ENCODE measurements at places on chromosomes 4 and X. TPM values are rescaled to one million over a fixed set of nuclear protein-coding genes. Genes with fewer than 3 reads are reported as not detected.

DNA sequence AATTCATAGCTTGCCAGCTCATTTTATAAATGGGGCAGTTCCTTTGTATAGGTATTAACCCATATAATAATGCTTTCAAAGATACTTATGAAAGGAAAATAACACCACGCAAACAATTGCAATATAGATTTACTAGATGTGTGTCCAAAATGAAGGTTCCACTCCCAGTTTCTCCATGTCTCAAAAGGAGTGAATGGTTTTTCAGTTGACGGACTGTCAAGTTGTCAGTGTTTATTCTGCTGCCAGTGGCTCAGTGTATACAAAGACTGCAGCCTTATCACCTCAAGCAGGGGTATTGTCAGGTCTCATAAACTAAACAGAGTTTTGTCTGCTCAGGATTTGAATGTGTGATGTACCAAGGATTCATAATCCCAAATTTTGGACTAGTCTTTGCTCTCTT, 585.3 kb upstream of the ATOH1 start:
- DNase-seq = no peak

DNA sequence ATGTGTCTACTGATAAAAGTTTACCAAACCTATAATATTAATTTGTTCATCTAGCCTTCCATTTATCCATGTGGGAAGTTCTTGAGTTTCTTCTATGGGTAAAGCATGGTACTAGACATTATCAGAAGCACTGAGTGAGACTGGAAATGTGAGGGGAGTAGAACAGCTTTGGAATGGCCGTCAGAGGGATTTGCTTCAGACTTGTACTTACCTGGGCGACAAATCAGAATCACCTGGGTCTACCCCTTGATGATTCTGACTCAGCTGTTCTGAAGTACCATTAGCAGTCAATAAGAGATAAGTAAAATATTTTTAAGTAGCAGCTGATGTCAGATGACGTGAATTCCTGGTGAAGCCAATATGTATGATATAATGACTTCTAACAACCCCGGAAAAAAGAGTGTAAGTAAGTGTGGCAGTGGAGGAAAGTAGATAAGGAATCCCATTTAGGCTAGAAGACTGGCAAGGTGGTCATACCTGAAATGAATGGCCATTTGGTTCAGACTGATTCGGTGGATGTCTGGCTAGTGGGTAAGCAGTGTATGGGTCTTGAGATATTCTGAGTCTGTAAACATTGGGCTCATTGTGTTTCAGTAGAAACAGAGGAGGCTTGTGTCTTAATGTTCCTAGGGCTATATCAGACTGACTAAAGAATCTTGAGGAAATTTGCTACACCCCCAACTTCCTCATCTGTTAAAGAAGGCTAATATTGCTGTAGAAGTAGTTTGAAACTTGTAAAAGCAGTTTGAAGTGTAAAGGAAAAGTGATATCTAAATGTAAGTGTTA, 409.2 kb downstream of the NKX6-1 start:
- no peak for DNase-seq

DNA sequence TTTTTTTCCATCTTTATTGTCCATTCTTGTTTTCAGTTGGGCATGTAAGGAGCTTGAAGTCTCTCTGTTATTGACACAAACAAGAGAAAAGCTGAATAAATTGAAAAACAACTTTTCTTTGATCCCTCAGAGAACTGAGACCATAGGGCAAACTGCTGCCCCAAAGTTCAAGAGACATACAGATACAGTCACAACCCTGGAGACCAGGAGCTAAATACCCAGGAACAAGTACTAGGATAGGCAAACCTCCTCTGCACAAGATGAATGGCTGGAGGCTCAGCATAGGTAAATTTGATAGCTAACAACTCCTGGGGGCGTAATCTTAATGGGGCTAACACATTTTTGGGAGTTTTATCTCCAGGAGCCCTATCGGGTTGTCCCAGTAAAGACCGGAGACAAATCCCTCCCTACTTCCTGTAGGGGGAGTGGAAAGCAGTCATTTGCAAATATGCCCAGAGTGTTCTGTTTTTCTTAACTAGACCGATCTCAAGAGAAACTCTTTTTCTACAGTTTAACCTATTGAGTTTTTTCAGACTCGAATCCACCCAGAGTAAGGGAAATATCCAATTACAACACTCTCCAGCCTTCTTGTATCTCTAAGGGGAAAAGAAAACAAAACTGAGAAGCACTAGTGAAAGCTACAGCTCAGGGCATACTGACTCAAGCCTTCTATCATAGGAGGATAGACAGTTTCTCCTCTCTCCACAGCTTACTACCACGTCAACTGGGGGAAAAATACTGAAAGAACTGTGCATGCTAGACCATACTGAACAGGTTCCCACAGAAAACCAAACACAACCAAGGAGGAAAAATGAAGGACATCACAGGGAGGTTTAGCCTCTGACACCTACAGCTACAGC, 23.1 kb downstream of the MAGEA8 start:
- DNase-seq = no peak

DNA sequence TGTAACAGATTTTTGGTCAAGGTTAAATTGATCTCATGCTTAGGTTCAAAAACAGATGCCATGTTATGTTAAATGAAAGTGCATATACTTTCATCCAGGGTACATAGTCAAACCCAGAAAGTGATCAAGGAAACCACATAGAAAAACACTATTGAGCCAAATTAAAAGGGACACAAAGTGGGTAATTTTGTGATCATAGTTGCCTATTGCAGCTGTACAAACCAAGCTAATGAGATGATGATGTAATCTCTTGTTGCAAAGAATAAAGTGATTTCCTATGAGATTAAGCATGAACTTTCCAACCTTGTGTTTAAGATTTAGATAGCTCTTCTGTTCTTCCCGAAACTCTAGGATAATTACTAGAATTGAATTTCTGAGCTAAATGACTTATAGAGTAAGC, 20.2 kb upstream of the LIMCH1 start:
- DNase-seq = no peak

DNA sequence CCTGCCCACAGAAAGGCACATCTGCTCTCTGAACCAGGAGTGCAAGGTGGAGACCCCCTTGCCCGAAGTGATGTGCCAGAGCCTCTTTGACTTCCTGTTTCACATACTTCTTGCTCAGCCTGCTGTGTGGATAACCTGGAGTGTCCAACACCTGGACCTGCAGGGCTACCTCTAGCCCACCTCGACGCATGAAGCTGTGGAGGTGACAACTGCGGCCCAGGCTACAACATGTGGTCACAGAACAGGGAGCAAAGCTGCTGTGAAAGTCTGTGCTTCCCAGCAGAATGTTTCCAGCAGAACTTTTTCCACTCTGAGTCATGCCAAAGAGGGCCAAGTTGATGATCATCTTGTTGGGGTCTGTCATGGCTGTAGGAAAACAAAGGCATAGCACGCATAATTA, 1.5 kb downstream of the GIMD1 start:
- DNase-seq = no peak

GRCh38 chr4:140141210-140141835, 12.7 kb downstream of the MAML3 start:
- no peak for DNase-seq

DNA sequence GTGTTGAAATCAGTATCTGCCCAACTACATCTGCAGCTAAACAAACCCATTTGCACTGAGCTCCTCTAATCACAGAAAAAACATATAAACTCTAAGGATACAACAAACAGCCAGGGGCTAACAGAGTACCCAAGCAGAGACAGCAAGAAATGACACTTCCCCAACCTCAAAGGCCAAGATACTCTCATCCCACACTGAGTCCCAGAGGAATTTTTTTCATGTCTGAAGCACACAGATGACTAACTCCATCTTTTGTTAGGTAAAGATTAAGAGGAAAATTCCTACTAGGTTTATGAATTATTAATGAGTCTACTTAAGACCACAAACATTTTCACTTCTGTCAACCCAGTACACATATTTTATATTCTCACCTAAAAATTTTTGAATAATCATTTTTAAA, 31.6 kb downstream of the SEPSECS start:
- DNase-seq = no peak

DNA sequence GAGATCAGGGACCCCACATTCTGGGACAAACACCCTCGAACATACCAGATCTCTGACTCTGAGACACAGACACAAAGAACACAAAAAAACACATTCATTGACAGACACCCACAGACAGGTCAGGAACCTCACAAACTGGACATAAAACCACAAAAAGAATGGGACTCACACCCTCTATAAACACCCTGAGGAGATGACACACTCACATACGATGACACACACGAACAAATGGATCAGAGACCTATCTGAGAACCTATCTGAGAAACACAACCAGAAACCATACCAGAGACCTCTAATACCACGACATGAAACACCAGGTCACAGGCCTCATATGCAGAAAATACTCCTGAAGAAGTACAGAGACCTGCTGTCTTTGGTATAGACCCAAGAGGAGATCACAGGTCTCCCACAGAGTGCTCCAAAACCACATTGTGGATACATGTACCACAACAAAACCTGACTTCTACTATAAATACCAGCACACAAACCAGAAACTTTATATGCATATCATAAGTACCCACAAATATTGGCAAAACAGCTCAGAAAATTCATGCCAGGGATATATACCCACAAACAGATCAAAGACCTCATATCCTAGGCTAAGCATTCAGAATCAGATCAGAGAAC, 19.5 kb downstream of the SUV39H1 start:
- DNase-seq = no peak

GRCh38 chrX:154742613-154743012, 8.3 kb downstream of the GAB3 start:
- DNase-seq = no peak

DNA sequence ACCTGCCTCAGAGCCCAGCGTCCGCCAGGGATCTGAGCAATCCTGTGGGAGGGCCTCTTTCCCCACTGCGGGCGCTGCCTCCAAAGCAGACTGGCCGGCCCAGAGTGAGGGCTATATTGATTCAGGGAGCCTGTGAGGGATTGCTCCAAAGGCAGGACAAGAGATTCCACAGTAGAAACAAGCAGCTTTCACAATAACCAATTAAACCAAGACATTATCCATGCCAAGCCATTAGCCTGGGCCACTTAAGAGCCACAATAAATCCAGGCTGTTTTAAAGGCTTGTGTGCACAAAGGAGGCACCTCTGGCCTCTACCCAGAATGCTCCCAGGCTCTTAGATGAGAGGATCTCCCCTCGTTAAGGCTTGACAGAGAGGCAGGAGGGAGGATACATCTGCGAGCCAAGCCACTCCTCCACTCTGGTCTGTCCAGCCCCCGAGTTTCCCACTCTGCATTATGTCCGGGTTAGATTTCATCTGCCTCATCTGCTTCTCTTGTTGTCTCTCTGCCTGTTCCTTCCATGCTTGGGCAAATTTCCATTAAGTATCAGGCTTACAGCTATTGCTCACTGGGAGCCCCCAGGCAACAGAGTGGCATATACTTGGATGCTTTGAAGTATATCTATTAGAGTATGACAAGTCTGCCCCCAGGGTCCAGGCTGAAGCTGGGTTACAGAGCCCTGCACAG, 357.9 kb downstream of the UNC5C start:
- DNase-seq = no peak

NSUN7 gene
- not detected for total RNA-seq

MAGEA9B gene
- total RNA-seq = not detected

BST1 gene
- total RNA-seq = 2.5 TPM

FRG2 gene
- not detected for total RNA-seq

ATP2B3 gene
- total RNA-seq = 0.16 TPM
